ENCODE measurements at places on chromosomes 3 and 15.

DNA sequence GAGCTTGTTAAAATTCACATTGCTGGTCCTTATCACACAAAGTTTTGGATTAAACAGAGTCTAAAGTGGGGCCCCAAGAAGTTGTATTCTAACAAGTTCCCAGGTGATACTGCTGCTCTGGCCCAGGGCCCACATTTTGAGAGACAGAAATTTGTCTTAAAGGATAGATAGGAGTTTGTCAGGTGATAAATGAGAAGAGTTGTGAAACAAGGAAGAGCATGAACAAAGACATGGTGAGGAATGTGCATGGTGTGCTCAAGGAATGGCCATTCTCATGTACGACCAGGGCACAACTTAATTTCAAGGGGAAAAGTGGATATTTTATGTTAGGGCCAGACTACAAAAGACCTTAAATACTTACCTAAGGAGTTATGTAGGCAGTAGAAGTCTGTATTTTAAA lies 75.6 kb downstream of the GPR156 start:
- no peak for DNase-seq

- peak; percentile 12 for DNase-seq
Measured at GRCh38 chr3:37591116-37591781, 270.4 kb upstream of the CTDSPL start.

GRCh38 chr15:82048811-82049210 lies 3.0 kb upstream of the MEX3B start:
- DNase-seq = no peak

- no peak for DNase-seq
Measured at GRCh38 chr15:58489289-58490085, 57.7 kb downstream of the LIPC start.

- no peak for DNase-seq
Measured at GRCh38 chr3:46713050-46713897, 4.4 kb downstream of the PRSS50 start.

GRCh38 chr3:56494679-56495322 lies 26.5 kb upstream of the ERC2 start:
- DNase-seq = peak; percentile 86

DNA sequence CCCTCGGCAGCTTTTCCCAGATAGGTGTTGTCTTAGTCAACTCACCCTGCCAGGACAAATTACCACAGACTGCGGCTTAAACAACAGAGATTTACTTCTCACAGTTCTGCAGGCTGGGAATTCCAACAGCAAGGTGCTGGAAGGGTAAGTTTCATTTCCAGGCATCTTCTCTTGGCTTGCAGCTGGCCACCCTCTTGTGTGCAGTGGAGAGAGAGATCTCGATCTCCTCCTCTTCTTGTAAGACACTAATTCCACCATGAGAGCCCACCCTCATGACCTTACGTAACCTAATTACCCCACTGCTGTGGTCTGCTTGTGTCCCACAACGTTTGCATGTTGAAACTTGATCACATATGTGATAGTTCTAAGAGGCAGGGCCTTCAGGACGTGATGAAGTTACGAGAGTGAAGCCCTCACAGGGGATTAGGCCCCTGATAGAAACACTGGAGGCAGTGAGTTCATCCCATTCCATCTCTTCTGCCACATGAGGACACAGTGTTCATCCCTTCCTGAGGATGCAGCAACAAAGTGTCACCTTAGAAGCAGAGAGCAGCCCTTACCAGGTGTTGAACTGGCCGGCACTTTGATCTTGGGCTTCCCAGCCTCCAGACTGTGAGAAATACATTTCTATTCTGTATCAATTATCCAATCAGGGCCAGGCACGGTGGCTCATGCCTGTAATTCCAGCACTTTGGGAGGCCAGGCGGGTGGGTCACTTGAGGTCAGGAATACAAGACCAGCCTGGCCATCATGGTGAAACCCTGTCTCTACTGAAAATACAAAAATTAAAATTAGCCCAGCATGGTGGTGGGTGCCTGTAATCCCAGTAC lies 247.7 kb downstream of the PLCL2 start:
- no peak for DNase-seq

DNA sequence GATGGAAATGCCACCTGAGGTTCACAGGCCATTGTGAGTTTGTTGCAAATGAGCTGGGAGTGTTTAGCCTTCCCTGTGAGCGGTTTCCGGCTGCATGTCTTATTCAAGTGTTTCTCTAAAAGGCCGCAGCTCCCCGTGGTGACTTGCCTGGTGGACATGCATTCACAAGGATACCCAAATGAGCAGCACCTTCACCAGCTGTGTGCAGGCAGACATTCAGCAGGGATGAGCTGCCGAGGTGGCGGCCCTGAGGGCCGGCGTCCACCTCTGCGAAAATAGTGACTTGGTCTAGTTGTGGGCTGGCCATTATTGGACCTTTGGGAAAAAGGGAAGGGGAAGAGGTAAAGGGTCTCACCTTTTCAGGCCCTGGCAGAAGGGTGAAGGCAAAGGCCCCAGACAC lies 23.4 kb downstream of the SPSB4 start:
- DNase-seq = no peak

Measured in cardiac fibroblast (primary cell).